ENCODE measurements at places on chromosomes 7 and 10.

GRCh38 chr7:137915266-137915665 is 68.5 kb upstream of the DGKI start:
- DNase-seq: no peak

- no peak for DNase-seq
These were observed 4.3 kb downstream of the PHYHIPL start for GRCh38 chr10:59180689-59181270.

- no peak for DNase-seq
These were observed 267.8 kb downstream of the PARD3 start for GRCh38 chr10:34547291-34547690.

DNA sequence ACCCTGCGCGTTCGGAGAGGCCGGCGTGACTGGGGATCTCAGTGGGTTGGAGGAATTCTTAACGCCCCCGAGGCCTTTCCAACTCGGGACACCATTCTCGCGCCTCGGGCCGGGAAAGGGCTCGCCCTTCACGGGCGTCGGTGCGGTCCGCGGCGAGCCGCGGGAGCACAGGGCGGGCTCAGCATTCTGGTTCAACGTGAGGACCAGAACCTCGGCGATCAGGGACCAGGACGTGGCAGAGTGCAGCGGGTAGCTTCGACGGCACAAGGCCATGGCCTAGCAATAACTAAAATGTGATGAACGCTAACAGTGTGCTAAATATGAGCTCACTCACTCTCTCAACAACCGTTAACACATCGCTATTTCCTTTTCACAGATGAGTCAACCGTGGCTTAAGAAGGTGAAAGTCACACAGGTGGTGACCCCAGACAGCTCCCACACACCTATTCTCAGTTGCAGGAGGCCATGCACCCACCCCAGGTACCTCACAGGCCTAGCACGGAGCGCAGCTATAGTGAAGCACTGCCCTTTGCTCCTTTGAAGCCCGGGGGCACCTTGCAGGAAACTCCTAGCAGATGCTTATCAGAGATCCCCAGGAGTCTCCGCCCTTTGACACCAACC is 4.5 kb upstream of the EMX2 start:
- no peak for DNase-seq

- DNase-seq: no peak
These were observed 14.0 kb downstream of the DNMBP start for GRCh38 chr10:99995713-99996112.

GRCh38 chr7:42763137-42763551 is 148.7 kb downstream of the C7orf25 start:
- no peak for DNase-seq

- DNase-seq: peak; percentile 16
These were observed 187.6 kb upstream of the KLF14 start for GRCh38 chr7:130921391-130922180.

DNA sequence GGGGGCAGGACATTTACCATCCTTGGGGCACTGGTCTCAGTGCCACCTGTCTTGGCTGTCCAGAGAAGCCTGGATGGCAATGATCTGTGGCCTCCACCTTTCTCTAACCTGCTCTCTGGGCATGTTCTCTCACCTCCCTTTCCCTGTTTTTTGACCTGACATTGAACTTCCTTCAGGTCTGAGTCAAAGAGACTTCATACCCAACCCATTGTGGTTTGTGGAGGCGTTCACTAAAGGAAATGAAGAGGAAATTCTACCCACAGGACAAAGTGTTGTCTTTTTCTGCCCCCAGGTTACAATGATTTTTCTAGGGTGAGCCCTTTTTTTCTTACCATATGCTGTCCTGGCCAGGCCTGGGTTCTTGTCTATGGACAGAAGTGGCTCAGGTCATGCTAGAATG is 76.6 kb downstream of the CYP26A1 start:
- no peak for DNase-seq

- no peak for DNase-seq
These were observed 51.3 kb upstream of the FRMD4A start for GRCh38 chr10:14382022-14382421.

- DNase-seq: peak; percentile 5
These were observed 961.7 kb downstream of the CNTNAP2 start for GRCh38 chr7:147078312-147078711.

DNA sequence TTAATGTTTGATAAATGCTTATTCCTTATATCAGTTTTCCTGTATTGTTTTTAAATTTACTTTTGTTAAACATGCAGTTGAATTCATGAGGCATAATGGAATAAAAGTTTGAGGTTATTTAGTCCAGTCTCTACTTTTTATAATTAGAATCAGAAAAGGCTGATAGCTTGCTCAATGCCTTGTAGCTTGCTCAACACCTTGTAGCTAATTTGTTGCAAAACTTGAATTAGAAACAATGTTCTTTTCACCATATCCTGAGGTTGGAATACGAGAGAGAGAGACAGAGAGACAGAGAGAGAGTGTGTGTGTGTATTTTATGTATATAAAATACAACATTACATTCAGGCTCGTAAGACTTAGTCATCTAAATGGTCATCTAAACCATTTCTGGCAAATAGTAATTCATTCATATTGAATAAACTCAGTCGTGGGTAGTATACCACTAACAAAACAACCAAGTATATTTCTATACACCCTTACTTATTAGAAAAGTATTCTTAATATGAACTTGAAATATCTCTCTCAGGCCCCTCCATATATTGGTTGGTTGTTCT is 243.5 kb downstream of the ADK start:
- no peak for DNase-seq

DNA sequence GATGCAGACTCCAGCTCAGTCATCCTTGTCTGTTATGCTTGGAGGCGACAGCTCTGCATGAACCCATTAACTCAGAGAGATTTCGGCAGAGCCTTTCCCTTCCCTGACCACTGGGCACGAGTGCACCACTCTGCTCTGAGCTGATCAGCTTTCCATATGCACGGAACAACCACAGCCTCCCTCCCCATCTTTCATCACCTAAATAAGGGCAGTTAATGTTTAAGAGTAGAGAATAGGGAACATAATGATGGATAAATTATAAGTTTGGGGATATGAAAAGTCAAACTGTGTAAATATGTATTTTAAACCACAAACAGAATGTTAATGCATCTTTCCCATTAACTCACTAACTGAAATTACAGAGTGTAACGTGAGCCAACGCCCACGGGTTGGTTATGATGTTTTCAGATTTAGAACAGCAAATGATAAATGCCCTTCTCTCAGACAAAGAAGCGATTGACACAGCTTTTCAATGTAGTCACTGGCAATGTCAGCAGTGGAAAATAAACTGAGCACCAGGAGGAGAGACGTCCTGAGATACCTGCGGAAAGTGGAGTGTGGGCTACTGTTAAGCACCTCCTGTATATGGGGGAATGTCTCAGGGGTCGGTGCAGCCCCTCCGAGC is 658.2 kb downstream of the LRMDA start:
- no peak for DNase-seq

GRCh38 chr7:24574386-24574785 is 1.1 kb downstream of the PALS2 start:
- peak; percentile 47 for DNase-seq

- DNase-seq: peak; percentile 73
These were observed at the start of gene PLXDC2 for GRCh38 chr10:19816411-19817230. Gene PLXDC2 (plus strand): TSS chr10:19816432.

DNA sequence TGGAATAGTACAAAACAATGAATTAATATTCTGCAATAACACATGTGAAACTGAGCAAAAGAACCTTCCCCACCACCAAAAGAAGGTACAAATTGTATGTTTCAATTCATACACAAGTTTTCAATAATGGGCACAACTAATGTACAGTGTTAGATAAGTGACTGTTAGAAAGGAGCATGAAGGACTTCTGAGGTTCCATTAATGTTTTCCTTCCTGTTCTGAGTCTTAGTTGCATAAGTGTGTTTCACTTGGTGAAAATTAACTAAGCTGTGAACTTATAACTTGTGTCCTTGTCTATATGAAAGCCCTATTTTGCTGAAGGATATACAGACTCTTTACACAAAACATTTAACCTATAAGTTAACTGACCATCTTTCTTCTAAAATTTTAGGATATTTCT is 8.2 kb downstream of the GSAP start:
- DNase-seq: no peak

- DNase-seq: peak; percentile 42
These were observed 520 bp upstream of the WNT2 start for GRCh38 chr7:117323305-117323850.

DNA sequence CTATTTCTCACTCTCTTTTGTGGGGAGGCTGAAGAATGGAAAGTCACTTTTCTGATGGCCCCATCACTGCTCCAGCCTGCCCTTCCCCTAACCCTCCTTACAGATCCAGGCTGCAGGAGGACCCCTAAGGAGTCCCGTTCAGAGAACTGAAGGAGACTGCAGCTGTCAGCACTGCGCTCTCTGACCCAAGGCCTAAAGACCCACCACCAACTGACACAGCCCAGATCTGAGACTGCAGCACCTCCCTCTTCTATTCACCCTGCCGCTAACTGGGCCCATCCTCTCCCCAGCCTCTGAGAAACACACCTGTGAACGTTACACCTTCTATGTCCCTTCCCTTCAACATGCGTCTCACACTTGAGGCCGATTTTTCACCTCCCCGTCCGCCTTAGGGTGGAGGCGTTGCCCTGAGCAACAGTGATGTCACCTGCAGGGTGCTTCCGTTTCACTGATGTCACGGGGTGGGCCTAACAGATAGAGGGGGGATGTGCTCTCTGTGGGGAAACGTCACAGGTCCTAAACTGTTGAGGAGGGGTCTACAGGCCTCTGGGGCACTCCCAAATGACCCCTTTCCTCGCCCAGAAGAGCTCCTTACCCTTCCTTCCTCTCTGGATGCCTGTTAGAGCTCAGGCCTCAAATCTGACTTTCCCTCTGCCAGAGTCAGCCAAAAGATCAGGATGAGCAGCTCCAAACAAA is 5.1 kb downstream of the ITPRIP start:
- peak; percentile 47 for DNase-seq

- DNase-seq: no peak
These were observed 174.4 kb upstream of the PLXNA4 start for GRCh38 chr7:132750530-132751217.

DNA sequence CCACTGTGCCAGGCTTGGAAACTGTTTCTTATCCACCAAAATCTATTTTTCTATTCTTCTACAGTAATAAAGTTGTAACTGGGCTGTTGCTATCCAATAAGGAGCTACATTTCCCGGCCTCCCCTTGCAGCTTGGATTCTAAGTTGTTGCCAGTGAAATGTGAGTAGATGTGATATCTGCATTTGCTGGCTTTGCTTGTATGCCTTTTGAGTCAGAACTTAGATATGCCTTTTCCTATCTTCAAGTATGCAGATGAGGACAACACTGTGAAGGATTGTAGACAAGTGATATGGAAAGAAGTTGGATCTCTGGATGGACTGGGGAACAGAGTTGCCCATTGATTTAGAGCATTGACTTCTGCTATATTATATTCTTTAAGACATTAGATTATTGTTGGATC is 236.9 kb downstream of the REEP3 start:
- peak; percentile 78 for DNase-seq

- no peak for DNase-seq
These were observed 71.2 kb downstream of the TRRAP start for GRCh38 chr7:98949336-98950044.

- DNase-seq: no peak
These were observed 35.3 kb upstream of the SEMA3C start for GRCh38 chr7:80954191-80954590.

Data from cardiac muscle cell (in vitro differentiated cells and primary cell).